ENCODE measurements at places on chromosomes 2 and 18.

DNA sequence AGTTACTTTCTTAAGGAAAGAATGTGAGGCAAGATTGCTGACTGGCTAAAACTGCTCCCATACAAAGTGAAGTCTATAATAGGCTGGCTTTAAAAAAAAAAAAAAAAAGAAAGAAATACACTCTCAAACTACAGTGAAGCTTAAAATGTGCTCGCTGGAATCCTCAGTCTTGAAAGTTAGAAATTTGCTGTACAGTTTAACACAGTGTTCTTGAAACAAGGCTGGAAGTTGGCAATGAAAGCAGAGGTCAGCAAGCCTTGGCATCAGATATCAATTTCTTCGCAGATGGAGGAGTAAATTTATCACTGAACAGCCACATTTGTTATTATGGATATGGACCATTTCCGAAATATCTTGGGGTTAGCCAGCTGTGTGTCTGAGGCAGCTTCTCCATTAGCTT lies 392.9 kb downstream of the ZNF516 start:
- DNase-seq: no peak

GRCh38 chr2:106316915-106317314 lies 122.8 kb upstream of the UXS1 start:
- DNase-seq: no peak

DNA sequence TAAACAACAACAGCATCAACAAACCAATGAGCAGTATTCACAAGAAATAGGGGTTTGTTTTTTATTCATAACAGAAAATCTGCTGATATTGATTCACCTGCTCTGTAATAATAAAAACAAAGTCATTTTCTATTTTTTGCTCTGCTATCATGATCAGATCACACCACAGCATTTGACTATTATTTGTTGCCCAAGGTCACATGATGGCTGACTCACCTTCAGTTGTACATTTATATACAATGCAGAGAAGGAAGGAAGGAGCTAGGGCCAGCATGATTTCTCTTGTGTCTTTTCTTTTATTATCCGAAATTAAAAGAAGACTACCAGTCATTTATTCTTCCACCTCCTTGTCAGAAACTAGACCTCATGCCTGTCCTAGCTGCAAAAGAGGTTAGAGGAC lies 1427.7 kb upstream of the CELF4 start:
- DNase-seq: no peak

DNA sequence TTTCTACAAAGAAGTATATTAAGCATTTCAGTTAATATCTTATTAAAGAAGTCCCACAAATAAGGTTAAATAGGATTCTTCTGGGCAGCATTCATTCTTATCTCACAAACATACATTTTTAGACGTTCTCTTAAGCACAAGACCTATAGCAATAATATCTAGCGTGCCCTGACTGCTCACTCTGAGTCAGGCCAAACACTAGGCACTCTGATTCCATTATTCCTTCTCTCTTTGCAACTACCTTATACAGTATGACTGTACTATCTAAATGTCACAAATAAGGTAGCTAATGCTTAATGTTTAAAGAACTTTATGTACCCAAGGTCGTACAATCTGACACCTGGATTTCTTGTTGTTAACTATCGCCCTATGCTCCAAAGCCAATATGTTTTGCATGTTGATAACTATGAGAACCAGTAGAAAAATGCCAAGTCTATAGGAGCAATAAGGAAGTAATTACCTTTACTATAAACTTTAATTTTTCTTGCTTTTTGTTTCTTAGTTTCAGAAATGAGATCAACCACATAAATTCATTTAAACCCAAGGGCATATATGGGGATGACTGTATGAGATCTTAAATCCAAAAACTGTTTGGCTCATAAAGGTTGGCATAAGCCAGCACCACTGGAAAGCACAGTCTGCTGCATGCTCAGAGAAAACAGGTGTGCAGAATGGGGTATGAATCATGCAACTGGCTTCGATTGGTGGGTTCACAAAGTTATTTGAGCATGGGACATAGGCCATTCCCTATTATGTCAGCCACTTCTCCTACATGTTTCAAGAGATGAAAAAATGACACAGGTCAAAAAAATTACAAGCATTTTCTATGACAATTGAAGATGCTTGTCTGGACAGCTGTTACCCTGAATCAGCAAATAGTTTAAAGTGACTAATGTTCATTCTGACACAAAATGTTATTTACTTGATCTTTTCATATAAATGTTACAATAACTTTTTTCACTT lies 352.0 kb downstream of the IRS1 start:
- no peak for DNase-seq

GRCh38 chr2:68726608-68727367 lies 7.8 kb upstream of the ARHGAP25 start:
- DNase-seq: no peak

GRCh38 chr18:60596928-60597327 lies 224.4 kb upstream of the MC4R start:
- no peak for DNase-seq

DNA sequence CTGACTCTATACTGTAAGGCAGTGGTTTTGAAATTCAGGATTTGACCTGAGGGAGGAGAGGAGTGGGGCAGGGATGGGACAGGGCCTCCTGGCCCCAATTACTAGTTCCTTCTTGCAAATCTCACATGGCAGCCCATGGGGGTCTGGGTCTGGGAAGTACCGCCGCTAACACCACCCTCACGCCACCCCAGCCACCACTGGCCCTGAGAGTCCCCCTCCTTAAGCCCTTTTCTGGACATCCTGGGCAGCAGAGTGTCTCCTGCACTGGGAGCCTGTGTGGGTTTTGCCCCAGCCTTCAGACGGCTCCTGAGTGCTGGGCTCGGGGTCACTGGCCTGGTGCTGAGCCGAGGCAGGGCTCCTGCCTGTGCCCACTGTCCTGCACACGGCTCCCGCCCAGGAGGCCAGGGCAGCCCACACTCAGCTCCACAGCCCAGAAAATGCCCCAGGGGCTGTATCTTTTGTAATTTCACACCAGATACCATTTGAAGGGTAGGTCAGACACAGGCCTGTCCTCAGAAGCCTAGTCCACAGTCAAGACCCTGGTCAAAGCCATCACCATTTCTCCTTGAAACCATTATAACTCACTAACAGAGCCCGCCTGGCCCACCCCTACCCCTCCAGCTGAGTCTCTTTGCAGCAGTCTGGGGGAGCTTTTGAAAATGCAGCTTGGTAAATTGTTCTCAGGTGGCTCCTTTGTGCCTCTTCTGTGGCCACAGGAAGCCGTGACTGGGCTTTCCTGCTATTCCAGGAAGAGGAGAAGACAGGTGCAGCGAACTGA lies 55.1 kb downstream of the CYP27C1 start:
- no peak for DNase-seq

DNA sequence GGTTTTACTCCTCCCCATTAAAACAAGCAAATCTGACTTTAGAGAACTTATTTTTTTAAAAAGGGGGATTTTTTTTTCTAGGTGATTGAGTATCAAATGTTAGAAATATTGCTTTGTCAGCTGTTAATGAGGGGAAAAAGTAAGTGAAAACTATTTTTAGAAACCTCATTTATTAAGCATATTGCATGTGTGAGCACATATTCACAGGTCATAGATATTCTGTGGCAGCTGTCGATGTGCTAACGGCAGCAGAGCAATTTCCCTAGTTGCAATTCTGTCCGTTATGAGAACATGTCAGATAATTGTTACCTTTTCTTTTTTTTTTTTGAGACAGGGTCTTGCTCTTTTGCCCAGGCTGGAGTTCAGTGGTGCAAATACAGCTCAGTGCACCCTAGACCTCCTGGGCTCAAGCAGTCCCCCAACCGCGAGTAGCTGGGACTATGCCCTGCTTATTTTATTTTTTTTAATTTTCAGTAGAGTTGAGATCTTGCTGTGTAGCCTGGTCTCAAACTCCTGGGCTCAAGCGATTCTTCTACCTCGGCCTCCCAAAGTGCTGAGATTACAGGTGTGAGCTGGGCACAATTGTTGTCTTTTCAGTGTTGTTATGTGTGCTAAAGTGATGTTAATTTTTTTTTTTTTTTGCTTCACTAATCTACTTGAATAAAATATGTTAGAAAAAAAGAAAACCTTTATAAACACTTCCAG lies 69.8 kb downstream of the MTA3 start:
- no peak for DNase-seq

DNA sequence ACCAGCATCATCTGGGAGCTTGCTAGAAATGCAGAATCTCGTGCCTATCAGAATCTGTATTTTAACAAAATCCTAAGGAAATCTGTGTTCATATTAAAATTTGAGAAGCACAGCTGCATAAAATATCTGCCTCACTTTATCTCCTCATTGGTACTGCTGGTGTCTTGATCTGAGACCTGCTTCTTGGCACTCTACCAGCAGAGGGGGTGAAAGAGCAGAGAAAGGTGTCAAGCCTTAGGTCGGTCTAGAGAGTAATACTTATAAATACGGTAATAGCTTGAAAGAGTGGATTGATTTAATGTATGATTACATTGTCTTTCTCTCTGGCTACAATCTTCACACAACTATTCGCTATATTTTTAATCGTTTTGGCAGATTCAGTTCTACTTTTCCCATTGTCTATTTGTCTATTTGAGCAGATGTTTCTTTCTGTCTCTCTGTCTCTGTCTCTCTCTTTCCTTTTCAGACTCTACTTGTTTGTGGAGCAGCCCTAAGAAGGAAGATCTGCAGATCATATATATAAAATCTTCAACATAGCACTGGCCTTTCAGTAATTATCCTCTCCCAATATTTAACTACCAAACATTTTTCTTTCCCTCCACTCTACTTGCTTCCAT lies 1.7 kb upstream of the GCG start:
- no peak for DNase-seq

- DNase-seq: no peak
These were observed 137.6 kb downstream of the TNS1 start for GRCh38 chr2:217864963-217865772.

DNA sequence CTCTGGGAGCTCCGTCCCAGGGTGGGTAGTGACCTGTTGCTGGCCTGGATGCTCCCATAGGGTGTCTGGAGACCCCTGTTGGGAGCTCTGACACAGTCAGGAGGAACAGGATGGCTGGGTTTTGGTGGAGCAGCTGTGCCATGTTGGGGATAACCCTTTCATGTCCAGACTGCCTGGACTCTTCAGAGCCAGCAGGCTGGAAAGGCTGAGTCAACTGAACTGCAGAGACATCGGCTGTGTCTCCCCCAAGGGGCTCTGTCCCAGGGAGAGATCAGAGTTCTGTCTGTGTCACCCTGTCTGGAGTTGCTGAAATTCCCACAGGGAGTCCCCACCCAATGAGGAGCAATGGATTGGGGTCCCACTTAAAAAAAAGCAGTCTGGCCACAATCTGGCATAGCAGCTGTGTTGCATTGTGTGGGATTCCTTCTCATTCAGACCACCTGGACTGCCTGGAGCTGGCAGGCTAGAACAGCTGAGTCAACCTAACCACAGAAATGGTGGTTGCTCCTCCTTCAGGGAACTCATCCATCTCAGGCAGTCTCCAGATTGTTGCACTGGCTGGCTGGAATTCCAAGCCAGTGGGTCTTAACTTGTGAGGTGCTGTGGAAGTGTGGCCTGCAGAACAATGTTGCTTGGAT lies 37.2 kb downstream of the AGPS start:
- no peak for DNase-seq

DNA sequence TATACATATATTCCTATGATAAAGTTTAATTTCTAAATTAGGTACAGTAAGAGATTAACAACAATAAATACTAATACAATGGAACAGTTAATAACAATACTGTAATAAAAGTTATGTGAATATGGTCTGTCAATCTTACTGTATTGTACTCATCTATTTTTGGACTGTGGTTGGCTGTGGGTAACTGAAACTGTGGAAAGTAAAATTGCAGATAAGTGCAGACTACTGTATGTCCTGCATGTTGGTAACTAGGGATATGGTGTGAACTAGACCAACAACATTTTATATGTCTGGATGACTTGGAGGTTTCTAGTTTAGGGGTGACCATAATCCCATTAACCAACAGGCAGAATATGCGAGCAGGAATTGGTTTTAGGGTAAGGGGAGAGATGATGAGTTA lies 23.3 kb downstream of the PHLPP1 start:
- no peak for DNase-seq

DNA sequence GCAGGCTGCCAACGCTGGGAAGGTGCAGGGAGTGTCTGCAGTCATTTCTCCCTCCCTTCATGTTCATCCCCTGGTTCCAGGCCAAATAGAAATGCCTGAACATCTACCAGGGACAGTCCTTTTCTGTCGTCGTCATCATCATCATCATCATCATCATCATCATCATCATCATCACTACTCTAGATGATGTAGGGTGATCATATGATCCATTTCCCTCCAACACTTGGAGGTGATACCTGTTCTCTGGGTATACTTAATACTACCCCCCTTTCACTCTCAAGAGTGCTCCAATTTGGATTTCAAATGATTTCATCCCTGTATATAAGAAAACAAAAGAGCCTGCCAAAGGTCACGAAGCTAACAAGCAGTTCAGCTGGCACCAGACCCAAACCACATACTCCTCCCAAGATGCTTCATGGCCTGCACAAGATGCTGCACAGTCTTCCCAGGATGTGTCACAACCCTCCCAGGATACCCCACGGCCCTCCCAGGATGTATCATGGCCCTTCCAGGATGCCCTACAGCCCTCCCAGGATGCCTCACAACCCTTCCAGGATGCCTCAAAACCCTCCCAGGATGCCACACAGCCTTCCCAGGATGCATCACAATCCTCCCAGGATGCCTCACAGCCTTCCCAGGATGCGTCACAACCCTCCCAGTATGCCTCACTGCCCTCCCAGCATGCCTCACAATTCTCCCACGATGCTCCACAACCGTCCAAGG lies 257.9 kb downstream of the DYSF start:
- no peak for DNase-seq

DNA sequence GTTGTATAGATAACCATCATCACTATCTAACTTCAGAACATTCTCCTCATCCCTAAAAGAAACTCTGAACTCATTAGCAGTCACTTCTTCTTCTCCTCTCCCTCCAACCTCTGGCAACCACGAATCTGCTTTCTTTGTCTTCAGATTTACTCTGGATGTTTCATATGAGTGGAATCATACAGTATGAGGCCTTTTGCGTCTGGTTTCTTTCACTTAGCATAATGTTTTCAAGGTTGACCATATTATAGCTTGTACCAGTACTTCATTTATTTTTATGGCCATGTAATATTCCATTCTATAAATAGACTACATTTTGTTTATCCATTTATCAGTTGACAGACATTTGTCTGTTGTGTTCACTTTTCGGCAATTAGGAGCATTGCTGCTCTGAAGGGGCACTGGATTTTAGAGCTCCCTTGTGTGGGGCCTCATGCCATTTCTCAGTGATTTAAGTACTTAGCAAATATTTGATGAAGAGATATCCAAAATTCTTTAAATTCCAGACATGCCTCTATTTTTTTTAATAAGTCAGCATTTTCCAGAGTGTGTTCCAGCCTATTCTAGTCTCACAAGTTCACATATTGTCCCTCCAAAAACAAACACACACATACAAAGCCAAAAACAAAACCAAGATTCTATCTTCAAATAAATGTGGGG lies 22.5 kb upstream of the MAP3K20 start:
- DNase-seq: no peak

DNA sequence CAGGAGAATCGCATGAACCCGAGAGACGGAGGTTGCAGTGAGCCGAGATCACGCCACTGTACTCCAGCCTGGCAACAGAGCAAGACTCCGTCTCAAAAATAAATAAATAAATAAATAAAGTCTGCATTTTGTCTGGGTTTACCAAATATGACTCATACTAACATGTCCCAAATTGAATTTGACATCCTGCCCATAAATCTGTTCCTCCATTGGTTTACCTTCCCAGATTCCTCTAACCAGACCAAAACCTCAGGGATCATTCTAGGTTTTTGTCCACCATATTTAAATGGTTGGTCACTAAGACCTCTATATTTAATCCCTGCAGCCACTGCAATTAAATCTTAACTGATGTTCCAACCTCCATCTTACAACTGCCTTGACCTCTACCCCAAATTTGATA lies 150.9 kb downstream of the ATAD2B start:
- no peak for DNase-seq

- DNase-seq: no peak
These were observed 86.5 kb downstream of the STK39 start for GRCh38 chr2:168160897-168161296.
